Naive B cell (primary cell): ENCODE measurements at places on chromosomes 5 and 9. TPM values are rescaled to one million over a fixed set of nuclear protein-coding genes. Genes with fewer than 3 reads are reported as not detected.

Gene SHOC1
- polyA plus RNA-seq: not detected

- no peak for DNase-seq
These were observed 54.4 kb downstream of the NEURL1B start for GRCh38 chr5:172695232-172696054.

Gene EGFLAM
- polyA plus RNA-seq: not detected

DNA sequence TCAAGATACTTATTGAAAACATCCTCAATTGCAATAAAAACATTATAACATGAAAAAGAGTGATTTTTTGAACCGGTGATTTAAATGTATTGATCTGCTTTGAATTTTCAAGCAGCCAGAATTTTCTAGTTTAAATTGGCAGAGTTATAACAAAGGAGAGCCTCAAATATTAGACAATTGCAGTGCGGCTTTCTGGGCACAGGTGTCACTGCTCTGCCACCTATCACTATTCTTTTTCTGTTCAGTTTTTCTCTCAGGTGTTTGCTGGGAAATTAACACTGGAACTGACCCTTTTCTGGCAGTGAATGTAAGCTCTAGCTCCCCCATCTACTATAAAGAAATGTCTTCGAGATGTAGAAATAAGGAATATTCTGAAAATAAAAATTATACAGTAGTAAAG, 23.0 kb downstream of the ZBED3 start:
- DNase-seq: no peak

Gene LRRTM2
- not detected for polyA plus RNA-seq

Gene NR5A1
- not detected for polyA plus RNA-seq

Gene NMUR2
- polyA plus RNA-seq: not detected

- DNase-seq: no peak
These were observed 71.5 kb upstream of the MEF2C start for GRCh38 chr5:88954511-88954910.

DNA sequence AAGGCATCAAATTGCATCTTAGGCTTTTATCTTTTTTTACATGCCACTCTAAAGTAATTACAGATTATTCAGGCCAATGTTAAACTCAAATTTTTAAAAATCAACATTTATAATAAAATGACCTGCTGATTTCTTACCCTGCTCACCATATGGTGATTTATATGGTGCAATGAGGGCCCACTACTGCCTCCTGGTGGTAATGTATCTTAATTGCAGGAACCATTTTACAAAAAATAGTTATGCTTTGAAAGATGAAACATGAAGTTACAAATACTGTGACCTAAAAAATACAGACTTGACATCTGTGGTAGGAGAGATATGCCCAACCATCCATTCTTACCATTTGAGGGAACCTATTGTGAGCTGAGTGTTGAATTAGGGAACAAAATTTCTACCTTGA, 292.6 kb upstream of the TAS2R1 start:
- DNase-seq: no peak

GRCh38 chr9:4038182-4038723, 261.6 kb downstream of the GLIS3 start:
- no peak for DNase-seq

GRCh38 chr5:101080462-101081240, 177.6 kb upstream of the ST8SIA4 start:
- no peak for DNase-seq

DNA sequence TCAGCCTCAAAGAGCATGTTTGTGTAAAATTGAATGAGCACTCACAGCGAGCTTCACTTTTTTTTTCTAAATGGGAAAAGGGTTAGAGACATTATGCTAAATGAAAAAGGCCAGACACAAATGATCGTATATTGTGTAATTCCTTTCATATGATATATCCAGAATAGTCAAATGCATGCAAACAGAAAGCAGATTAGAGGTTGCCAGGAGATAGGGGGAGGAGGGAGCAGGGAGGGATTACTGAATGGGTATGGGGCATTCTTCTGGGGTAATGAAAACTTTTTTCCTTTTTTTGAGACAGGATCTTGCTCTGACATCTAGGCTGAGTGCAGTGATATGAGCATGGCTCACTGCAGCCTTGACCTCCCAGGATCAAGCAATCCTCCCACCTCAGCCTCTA, 47.1 kb downstream of the DMAC1 start:
- no peak for DNase-seq

DNA sequence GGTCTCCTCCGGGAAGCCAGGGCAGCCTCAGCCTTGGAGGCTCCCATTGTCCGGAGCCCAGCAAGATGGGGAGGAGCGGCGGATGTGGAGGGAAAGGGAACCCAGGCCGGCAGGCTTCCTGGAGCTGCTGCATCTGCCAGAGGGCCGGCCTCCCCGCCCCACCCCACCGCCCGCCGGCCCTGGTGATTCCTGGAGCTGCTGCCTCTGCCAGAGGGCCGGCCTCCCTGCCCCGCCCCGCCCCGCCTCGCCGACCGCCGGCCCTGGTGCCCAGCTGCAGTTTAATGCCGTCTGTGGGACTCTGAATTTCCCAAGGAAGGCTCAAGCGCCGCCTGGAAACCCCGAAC, 31.6 kb downstream of the EXD3 start:
- no peak for DNase-seq

DNA sequence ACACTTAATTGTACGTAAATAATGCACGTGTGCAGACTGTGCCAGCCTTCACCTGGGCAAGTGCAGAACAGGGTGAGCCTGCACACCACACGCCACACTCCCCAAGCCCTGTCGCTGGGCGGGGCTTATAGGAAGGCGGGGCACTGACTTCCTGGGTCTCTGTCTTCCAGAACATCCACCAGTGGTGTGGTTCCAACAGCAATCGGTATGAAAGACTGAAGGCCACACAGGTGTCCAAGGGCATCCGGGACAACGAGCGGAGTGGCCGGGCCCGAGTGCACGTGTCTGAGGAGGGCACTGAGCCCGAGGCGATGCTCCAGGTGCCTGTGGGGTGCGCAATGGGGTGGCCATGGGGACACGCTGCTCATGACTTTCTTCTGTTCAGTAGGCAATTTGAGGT, 44.2 kb downstream of the GSN start:
- no peak for DNase-seq

- no peak for DNase-seq
These were observed 2.4 kb downstream of the RASEF start for GRCh38 chr9:83060556-83060955.

- DNase-seq: no peak
These were observed 110.6 kb downstream of the PLCXD3 start for GRCh38 chr5:41399839-41400238.

- DNase-seq: no peak
These were observed 206.1 kb upstream of the COX7C start for GRCh38 chr5:86411596-86411995.

DNA sequence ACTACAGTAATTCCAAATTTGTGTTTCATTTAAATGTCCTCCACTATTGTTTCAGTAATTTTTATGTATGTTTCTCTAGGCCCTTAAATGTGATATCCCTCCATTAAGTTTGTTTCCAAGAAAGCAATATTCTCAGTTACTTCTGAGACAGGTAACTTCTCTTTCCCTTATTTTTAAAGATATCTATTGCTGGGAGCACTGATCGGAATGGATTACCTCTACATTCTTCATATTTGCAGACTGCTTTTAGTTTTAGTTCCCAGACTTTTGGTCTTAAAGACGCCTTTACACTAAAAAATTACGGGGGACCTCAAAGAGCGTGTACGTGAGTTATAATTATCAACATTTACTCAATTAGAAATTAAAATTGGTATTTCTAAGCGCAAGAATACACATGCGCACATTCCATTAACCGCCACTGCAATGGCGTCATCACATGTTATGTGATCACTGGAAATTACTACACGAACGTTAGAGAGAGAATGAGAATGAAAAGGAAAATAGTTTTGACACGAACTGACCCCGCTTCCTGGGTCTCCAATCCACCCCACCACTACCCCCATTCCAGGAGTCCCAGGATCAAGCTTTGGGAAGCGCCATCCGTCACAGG, 519 bp upstream of the RAD50 start:
- no peak for DNase-seq

DNA sequence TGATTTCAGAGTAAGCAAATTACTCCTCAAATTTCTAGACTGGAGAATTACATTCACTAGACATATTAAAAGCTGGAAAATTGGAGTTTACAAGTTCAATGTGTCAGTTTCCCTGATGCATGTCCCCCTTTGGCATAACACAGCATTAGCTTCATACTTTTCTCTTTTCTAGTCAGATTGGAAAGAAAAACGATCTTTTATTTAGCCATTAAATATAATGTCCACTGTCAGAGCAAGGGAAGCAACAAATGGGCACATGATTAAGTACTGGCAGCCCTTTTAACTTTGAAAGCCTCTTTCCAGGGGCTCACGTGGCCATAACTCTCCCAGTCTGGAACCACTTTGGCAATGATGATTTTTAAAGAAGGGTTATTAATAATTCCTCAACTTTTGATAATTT, 203.3 kb downstream of the KCNN2 start:
- DNase-seq: no peak

DNA sequence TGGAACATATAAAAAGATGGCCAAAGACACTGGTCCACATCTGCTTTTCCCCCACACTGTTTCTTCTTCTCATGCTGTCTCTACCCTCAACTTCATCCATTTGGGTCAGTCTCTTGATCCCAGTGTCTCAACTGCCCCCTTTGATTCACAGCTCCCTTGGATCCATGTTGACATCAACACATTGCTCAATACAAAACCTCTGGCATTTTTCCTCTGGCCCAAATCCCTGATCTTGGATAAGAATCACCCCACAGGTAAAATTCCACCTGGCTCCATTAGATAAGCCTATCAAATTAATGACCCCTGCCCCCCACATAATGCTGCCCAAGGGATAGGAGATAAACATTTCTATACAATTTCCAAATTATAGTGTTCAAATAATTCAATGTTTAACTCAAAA, 229.8 kb downstream of the TLE1 start:
- DNase-seq: no peak

GRCh38 chr9:97903177-97903576, 19.1 kb downstream of the TRMO start:
- DNase-seq: no peak

Gene BTNL9
- polyA plus RNA-seq: 0.49 TPM

- no peak for DNase-seq
These were observed 533.4 kb downstream of the PDE4D start for GRCh38 chr5:59360130-59360555.

DNA sequence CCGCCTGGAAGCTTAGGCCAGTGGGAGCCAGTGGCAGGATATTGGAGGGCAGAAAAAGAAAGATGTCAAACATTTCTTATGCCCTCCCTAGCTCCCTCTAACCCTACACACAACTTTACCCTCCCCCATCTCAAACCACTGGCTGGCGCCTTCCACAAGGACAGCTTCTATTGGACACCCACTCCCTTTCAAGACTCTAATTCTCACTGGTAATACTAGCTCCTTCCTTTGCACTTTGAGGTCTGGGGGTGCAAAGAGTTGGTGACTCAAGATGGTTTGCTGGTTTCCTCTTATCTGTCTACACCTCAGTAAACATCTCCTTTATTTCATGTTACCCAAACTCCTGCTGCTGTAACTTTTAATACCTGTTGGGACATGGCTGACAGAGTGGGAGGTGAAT, 11.6 kb upstream of the ITGA1 start:
- DNase-seq: no peak

GRCh38 chr5:132322266-132322665, 28.1 kb downstream of the SLC22A4 start:
- DNase-seq: no peak

Gene SLC28A3
- 0.05 TPM for polyA plus RNA-seq

- DNase-seq: no peak
These were observed 53.9 kb downstream of the AHRR start for GRCh38 chr5:375336-375920.

Gene STKLD1
- polyA plus RNA-seq: not detected

Gene CTXN3
- polyA plus RNA-seq: not detected

DNA sequence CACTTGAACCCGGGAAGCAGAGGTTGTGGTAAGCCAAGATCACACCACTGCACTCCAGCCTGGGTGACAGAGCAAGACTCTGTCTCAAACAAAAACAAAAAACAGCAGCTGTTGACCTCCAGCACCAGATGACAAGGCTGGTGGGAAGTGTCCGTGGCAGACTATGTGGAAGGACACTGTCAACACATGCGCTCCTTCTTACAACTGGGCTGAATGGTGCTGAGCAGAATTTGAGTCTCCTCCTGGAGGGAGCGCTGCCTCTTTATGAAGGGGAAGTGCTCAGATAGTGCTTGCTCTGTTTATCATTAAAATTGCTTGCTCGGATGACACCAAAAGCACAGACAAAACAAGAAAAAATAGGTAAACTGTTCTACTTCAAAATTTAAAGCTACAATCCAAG, 9.2 kb upstream of the CFAP157 start:
- no peak for DNase-seq

Gene NDUFB6
- polyA plus RNA-seq: 55.2 TPM

GRCh38 chr9:137407590-137408300, 15.2 kb downstream of the EXD3 start:
- DNase-seq: no peak

Gene CD72
- 304 TPM for polyA plus RNA-seq

- DNase-seq: no peak
These were observed 90.7 kb upstream of the DHFR start for GRCh38 chr5:80745490-80745889.

Gene DBH
- polyA plus RNA-seq: not detected

- DNase-seq: no peak
These were observed 47.6 kb upstream of the HOMER1 start for GRCh38 chr5:79561525-79561893.

Gene DENND1A
- polyA plus RNA-seq: 4.7 TPM

Gene AQP3
- polyA plus RNA-seq: 0.52 TPM

- DNase-seq: no peak
These were observed 18.5 kb downstream of the NIM1K start for GRCh38 chr5:43210570-43210969.

Gene PAIP2
- 359 TPM for polyA plus RNA-seq

Gene JAKMIP2
- polyA plus RNA-seq: 0.80 TPM

DNA sequence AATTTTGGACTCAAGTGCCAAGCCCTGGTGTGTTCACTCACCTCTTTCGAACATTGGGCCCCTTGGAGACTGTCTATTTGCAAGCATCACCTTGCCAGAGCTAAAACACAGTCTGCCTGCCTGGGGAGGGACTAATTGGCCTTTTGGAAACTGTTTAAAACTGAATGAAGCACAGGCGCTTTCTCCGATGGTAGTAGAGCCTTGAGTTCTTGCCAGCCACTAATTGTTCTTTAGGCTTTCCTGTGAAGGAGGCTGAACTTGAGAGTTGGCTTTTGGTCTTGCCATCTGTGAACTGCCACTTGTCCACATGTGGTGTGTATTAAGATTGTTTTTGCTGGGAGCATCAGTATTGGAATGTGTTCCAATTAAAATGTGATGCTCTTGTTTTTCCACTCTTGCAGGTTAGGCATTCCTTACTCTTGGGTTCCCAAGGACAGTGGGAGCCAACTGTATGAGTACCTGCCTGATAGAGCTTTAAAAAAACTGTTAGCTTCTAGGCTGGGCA, 26.0 kb downstream of the GARNL3 start:
- no peak for DNase-seq
